Astrocyte (in vitro differentiated cells and primary cell): ENCODE measurements at places on chromosomes 11 and 22. TPM values are rescaled to one million over a fixed set of nuclear protein-coding genes. Genes with fewer than 3 reads are reported as not detected.

Gene APOA5
- total RNA-seq, result not detected in 2 replicates

Gene LRRC74B
- 0.19 TPM in 1 of 2 replicates, not detected in the other for total RNA-seq

Gene MRGPRF
- total RNA-seq, result 3.2 and 4.1 TPM in 2 replicates

Gene B4GALNT4
- 64.6 and 68.5 TPM in 2 replicates for total RNA-seq

Gene RAC2
- 0.61 and 0.65 TPM in 2 replicates for total RNA-seq

Gene MMP7
- 2.6 and 8.4 TPM in 2 replicates for total RNA-seq

Gene DUSP8
- 13.8 and 14.8 TPM in 2 replicates for total RNA-seq

Gene OR52I2
- not detected in 2 replicates for total RNA-seq

Gene SYTL2
- total RNA-seq, result 35.2 and 36.9 TPM in 2 replicates

Gene SPDYC
- total RNA-seq, result not detected in 2 replicates

Gene TEAD1
- 141 and 149 TPM in 2 replicates for total RNA-seq

Gene LRRC32
- total RNA-seq, result 24.4 and 43.7 TPM in 2 replicates

Gene LAYN
- 47.5 and 54.5 TPM in 2 replicates for total RNA-seq

Gene CEP164
- total RNA-seq, result 36.1 and 40.5 TPM in 2 replicates

Gene NDUFC2
- 251 and 285 TPM in 2 replicates for total RNA-seq

Gene MRGPRE
- not detected in 2 replicates for total RNA-seq

Gene WBP2NL
- not detected in 2 replicates for total RNA-seq

Gene SHISAL1
- 0.26 and 0.36 TPM in 2 replicates for total RNA-seq

GRCh38 chr11:77361184-77361583 lies 59.7 kb upstream of the GDPD4 start:
- peak; percentile 85 for DNase-seq

DNA sequence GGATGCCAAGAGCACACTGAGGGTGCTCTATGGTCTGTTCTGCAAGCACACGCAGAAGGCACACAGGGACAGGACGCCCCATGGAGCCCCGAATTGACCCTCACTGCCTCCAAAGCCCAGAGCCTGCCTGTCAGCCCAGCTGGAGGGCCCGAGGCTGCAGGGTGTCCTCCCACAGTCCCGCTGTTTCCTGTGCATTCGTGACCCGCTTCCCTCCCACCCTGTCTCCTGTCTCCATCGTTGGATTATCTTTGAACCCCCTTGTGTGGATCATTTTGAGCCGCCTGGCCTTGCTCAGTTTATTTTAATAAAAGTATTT lies 25.6 kb downstream of the PARVG start:
- no peak for DNase-seq

GRCh38 chr11:129239207-129239606 lies 47.1 kb upstream of the ARHGAP32 start:
- no peak for DNase-seq

GRCh38 chr11:61004180-61004611 lies 32.7 kb downstream of the CD6 start:
- DNase-seq, result peak; percentile 68

GRCh38 chr22:30309951-30310741 lies 16.6 kb downstream of the TBC1D10A start:
- DNase-seq, result peak; percentile 57

GRCh38 chr11:8370812-8371515 lies 107.3 kb upstream of the LMO1 start:
- DNase-seq, result no peak

- no peak for DNase-seq
Measured at GRCh38 chr11:33454264-33454663, 197.1 kb downstream of the HIPK3 start.

DNA sequence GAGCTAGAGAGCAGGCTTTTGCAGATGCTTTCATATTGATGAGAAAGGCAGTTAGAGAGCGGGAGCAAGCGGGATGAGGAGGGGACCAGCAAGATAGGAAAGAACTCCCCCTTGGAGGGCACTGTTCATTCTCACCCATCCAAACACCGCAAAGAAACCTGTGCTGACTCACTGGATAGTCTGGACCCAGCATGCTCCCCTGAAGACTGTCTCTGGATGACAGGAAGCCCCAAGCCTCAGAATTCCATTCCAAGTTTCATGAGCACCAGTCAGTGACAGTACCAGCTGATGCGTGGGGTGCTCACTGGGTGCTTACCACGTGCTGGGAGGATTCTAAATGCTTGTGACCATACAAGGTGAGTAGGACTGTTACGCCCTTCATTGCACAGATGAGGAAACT lies 34.2 kb downstream of the MICAL3 start:
- peak; percentile 50 for DNase-seq

DNA sequence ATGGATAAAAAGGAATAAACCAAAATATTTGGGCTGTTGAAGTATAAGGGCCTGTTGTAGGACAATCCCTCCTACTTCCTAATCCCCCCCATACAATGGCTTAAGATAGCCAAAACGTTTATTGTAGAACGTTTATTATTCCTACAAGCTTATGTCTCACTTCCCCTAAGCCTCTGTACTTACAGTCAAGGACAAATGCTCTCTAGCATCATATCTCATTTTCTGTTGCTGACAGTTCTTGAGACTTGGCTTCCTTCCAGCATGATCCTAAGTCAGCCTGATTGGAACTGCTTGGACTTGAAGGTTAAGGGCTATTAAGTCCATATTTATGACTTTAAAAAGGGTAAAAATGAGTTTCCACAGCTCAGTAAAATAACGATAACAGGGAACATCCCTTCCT lies 8.8 kb downstream of the MISFA start:
- DNase-seq, result no peak

- no peak for DNase-seq
Measured at GRCh38 chr22:49419661-49420060, 408.0 kb downstream of the BRD1 start.

DNA sequence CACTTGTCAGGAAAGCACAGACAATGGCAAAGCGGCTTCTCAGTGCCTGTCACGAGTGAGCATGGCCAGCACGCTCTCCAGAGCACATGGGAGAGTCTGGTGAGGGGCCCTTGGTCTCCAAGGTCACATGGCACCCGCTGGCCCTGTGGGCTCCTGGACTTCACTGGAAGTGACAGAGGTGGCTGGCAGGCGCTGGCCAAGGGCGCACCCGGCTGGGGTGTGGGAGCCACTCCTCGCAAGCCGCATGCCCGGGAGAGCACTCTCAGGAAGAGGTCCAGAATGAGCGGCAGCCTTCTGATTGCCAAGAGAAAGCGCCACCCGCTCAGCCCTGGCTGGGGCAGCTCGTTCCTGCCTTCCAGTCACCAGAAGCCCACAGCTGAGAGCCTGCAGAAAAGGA lies 17.1 kb upstream of the MOB2 start:
- no peak for DNase-seq

GRCh38 chr11:73047773-73048371 lies 94.2 kb downstream of the FCHSD2 start:
- DNase-seq, result no peak

GRCh38 chr22:30304495-30305244 lies 15.4 kb upstream of the CASTOR1 start:
- DNase-seq, result peak; percentile 33

DNA sequence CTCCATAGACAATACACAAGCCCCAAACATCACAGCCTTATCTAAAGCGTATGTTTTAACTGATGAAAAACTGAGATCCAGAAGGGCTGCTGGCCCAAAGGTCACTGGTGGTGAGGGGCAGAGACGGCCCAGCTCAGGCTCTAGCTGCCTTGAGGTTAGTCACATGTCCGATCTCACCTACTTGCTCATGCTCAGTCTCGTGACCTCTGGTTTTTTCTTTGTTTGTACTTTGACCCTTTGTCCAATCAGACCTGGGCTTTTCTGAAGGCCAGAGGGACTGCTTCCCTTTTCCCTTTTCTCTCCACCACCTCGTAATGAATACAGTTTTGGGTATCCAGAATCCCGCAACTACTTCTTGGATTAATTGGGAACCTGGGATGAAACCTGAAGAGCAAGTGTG lies 28.6 kb downstream of the MMP20 start:
- DNase-seq, result no peak

DNA sequence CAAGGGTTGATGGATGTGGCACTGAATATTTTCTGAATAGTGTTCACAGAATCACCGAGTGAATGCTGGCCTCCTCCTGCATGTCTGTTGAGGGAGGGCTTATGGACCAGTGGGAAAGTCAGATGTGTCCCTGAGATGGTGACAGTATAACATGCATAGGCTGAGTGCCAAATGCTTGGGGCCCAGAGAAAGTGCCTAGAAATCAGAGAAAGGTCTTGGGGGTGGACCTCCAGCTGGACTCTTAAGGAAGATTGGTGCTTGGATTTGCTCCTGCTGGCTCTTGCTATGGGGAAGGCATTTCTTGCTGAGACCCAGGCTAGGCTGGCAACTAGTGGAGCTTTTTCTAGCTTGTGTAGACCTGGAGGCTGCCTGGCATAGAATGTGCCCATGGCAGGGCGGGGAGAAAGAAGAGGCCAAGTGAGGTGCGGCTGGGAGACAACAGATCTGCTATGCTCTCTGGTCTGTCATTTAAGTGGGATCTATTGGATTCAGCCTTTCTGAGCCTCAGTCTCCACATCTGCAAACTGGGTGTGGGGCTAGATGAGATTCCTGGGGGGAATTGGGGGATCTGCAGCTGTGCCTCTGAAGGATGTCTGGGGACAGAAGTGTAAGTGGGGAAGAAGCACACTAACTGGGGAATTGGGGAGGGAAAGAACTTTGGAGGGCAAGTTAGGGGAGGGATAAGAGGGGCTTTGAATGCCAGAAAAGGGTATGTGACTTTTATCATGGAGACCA lies 27.4 kb downstream of the ZNRF3 start:
- no peak for DNase-seq

GRCh38 chr11:33377412-33378370 lies 120.5 kb downstream of the HIPK3 start:
- DNase-seq, result peak; percentile 29

DNA sequence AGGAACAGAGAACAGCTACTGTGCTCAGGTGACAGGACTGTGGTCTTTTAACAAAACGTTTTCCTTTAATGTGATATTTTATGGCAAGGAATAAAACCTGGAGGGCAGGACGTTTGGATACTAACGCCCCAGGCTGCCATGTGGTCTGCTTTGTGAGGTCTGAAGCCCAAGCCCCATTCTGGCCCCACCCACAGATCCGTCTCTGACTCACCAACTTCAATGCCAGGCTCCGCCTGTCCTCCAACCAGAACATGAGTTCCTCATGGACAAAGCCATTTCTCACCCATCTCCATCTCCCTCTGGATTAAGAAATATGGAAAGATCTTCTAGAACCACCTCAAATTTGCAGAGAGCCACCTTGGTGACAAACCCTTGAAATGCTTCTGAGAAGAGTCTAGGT lies 148.8 kb downstream of the CRYBB2 start:
- DNase-seq, result peak; percentile 64

- no peak for DNase-seq
Measured at GRCh38 chr11:119414734-119415133, 8.2 kb downstream of the THY1 start.

GRCh38 chr11:72189455-72190250 lies 2.3 kb upstream of the FOLR1 start:
- DNase-seq, result peak; percentile 21

DNA sequence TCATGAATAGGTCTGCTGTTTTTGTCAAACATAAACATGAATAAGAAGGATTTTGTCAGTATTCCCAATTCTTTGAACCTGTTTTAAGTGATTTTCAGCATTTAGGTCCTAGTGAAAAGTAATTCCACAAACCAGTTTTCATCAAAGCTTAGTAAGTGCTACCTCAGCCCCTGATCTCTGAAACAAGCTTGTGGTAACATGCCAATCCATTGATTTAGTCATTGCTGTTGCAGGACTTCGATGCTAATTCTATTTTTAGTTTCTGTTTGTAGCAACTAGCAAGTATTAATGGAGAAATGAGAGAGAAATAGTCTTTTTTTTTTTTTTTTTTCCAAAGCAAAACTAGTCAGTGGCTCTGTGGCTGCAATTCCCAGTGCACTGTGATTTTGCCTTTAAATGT lies 91.4 kb downstream of the JRKL start:
- no peak for DNase-seq
